ENCODE measurements at places on chromosomes 12 and 14.

DNA sequence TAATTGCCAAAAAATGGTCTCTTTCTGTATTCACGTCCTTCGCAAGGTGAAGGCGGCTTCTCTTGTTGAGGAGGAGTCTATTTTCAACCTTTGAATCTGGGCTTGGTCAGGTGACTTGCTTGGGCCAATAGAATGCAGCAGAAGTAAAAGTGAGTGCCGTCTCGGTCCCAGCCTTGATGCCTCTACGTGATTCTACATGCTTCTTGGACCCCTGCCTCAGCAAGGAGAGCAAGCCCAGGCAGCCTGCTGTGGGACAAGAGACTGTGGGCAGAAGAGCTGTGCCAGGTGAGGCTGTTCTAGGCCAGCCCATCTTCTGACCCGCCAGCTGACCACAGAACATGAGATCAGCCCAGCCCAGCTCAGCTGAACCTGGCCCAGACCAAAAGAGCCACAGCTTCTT, 39.1 kb upstream of the CCDC63 start:
- DNase-seq, result no peak

GRCh38 chr12:102956738-102957327, 641 bp upstream of the ASCL1 start:
- DNase-seq, result no peak

DNA sequence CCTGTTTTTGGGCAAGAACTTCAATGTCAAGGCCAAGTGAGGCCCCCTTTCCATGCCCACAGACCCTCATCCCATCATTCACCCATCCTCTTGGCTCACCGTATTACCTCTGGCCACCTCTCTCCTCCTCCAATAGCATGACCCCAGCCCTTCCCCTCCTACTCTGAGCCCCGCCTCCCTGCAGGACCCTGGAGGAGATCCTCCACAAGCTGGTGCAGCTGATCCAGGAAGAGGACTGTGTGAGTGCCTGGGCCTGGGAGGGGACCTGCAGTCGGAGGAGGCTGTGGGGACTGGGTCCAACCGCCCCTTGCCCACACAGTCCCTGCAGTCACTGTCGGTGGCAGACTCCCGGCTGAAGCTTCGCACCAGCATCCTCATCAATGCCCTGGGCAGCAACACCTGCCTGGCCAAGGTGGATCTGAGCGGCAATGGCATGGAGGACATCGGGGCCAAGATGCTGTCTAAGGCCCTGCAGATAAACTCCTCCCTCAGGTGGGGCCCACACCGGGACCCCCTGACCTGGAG, 7.2 kb downstream of the CARMIL3 start:
- no peak for DNase-seq

GRCh38 chr12:68580911-68581310, 29.8 kb upstream of the RAP1B start:
- DNase-seq, result no peak

DNA sequence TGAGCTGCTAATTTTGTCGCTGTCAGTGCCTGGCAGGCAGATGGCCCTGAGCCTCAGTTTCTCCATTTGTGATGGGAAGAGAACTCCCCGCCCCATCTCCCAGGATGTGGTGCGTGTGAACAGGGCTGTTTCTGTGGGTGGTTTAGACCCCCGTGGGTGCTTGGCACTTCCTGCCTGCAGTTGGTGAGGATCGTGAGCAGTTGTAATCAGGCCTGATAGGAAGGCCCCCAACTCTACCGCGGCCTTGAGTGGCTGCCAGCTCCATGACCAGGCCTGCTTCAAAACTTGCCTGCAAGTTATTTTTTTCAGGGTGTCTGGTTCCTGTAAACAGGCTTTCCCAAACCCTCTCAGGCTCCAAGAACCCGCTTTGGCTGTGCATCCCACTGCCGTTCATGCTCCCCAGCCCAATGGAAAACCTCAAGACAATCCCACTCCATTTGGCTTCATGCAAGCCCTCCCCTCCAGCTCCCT, 138.4 kb downstream of the ZFP36L1 start:
- DNase-seq, result no peak

GRCh38 chr12:70106347-70106746, 136.9 kb upstream of the CNOT2 start:
- DNase-seq, result no peak

GRCh38 chr14:78440356-78440894, 270.3 kb downstream of the NRXN3 start:
- DNase-seq, result no peak

DNA sequence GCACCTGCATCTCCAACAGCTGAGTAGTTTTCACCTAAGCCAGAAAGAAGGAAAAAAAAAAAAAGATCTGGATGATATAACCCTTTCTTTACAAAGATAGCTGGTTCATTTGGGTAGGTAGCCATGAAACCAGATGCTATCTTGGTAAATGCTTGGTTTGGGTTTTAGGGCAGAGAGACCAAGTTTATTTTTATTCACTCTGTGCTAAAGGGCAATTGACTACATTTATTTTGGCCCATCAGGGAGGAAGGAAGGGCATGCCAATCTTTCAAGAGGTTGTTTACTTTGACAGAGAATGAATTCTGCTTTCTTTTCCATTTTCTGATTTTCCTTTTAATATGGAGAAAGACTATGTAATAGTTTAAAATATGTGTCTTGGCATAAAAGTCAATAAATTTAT, 91.0 kb downstream of the NTN4 start:
- DNase-seq, result no peak

DNA sequence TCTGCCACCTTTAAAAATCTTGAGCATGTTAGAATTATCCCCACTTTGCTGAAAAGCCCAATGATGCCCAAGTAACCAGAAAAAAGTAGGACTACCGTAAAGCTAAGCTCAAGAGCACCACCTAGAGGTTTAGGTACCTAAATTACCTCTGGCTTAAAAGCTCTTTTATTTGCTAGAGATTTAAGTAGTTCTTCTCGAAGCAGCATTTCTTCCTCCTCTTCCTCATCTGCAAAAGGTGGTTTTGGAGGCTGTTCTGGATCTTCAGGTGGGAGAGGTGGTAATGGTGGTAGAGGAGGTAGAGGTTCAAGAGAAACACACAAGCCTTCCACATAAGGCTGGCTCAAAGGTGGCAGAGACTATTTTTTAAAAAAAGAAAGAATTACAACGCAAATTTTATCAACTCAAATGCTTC, 26.9 kb downstream of the ZFC3H1 start:
- DNase-seq, result peak; percentile 22

DNA sequence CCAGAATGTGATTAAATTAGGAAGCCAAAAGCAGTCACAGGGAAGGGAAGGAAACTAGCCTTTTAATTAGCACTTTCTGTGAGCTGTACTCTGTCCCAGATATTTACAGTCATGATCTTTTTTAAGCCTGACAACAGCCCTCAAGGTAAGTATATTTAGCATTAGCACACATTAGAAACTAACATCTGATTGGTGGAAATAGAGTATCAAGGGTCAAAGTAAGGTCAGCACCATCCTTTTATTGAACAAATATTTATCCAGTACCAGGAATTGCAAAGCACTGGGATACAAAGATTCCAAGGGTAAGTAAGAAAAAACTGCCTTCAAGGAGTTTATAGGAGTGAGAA, 28.2 kb downstream of the RPGRIP1 start:
- DNase-seq, result no peak
